ENCODE measurements at places on chromosomes 3 and 15.

- no peak for DNase-seq
Measured at GRCh38 chr15:43776101-43776717, 557 bp downstream of the ELL3 start.

DNA sequence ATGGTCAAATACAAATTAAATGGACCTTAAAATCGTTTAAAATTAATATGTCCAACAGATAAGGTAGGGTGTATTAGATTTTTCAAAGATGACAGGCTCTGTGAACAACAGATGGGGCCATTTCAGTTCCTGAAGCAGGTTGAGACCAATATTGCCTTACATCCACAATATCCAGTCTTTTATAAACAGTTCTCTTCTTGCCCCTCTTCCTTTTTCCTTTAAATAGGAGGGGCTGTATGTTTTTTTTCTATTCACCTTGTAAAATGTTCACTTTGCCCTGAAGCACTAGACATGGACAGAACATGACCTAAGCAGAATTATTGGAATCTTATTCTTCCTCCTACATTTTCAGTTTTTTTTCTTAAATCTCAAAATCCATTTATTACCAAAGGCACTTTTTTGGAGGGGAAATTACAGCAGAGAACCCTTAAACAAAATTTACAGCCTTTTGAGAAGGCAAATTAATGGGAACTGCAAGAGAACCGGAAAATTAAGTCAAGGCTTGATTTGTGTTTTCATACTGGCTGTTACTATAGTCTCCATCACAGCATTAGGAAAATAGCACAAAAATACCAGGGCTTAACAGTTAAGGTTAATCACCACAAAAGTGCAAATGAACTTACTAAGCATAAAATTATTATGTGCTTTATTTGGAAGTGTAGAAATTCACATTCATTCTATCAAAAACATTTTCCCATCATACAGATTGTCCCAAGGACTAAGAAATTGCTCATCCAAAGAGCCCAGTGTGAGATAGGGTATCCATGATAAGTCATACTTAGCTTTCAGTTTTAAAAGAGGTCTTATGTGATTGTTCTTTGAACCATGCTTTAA is 55.8 kb downstream of the CMSS1 start:
- no peak for DNase-seq

DNA sequence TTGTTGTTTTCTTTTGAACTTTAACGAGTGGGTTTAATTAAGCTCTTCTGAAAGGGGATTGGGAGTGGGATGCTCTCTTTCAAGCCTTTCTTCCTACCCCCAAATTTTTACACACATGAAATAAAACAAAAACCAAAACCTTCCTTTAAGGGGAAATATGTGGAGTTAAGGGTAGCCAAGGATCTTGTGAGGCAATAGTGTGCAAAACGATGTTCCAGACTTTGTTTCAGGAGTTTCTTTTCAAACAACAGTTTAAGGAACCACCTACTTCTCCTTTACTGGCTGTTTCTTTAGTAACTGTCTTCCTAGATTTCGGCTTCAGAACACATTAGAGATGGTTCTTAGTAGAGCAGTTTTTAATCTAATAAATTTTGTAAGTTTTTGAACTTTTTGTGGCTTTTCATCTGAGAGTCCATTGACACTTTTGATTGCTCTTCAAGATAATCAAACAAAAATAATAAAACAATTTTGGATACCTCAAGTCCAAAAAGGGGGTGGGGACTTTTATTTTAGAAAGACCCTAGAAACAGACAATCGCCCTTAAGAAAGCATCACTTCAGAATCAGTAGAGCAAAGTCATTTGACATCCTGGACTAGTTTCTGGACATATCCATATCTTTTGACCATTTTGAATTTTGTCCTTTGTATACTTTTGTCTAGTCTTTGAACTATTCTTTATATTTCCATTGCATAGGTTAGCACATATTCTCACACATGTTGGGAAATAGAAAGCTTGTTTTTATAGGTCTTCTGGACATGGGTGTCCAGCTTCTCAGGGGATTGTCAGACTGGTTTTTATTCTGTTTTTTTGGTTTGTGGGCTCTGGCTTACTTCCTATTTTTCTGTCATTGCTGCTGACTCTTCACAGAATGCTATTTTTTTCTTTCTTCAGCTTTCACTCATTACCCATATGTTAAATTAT is 6.0 kb downstream of the DIPK2A start:
- DNase-seq = no peak

DNA sequence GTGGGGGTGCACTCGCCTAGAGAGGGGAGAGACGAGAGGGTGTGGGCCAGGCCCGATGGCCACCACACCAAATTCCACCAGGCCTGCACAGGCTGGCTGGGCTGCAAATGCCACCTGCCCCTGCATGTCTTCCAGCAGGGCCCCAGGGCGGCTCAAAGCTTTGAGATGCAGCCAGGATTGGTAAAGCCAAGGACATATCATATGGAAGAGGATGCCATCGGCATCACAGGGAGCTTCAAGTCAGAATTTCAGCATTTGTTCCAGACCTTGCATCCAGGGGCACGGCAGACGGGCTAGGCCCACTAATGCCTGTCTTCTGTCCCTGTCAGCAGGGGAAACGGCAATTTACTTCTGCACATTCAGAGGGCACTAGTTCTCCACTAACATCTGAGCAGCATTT is 97.8 kb downstream of the NUP210 start:
- no peak for DNase-seq

GRCh38 chr3:127986803-127987202 is 65.4 kb upstream of the SEC61A1 start:
- DNase-seq = no peak

- no peak for DNase-seq
Measured at GRCh38 chr3:172076212-172076611, 36.8 kb downstream of the FNDC3B start.

DNA sequence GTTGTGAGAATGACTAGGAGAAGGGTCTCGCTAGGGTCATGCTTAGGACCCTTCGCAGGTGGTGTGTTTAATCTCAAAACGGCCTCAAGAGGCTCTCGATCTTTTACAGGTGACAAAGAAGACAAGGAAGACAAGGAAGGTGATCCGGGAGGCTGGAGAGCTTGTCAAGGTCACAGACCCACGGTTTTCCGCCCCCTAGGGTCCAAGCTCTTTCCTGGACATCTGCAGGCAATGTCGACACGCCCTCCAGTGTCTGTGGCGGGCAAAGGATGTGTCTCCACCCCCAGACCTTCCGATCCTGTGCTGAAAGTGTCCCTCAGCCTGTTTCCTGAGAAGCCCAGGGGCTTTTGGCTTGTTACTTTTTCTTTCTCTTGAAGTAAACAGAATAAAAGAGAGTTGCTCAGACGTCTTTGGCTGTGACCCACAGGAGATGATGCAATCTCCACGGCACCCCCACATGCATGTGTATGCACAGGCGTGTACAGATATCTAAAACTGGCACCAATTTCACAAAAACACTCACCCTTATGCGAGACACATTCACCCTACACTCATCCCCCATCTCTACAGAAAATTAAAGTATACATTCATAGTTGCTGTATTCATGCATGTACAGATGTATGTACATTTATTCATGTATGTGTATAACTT is 108.8 kb downstream of the KLF13 start:
- DNase-seq = peak; percentile 88

GRCh38 chr3:108610651-108611050 is 21.1 kb downstream of the DZIP3 start:
- DNase-seq = no peak

- peak; percentile 81 for DNase-seq
Measured at GRCh38 chr15:38817427-38818156, 253.0 kb upstream of the RASGRP1 start.

- no peak for DNase-seq
Measured at GRCh38 chr3:31055757-31056156, 161.3 kb upstream of the GADL1 start.

- no peak for DNase-seq
Measured at GRCh38 chr3:151200586-151200985, 2.4 kb downstream of the GPR171 start.

DNA sequence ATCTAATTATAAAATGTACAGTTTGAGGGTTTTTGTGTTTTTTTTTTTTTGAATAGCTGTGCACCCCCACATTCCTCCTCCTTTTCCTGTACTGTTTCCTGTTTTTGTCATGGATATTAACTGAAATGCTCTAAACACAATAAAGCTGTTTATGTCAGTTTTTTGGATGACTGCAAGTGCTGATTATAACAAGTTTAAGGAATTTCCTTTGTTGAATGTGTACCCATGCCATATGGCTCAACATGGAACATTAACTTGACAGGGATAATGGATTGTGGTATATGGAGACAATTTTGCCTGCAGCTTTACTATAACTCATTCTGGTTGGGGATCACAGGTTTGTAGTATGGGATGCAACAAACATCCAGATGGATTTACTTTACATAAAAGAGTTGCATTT is 216.4 kb downstream of the TCF12 start:
- no peak for DNase-seq

DNA sequence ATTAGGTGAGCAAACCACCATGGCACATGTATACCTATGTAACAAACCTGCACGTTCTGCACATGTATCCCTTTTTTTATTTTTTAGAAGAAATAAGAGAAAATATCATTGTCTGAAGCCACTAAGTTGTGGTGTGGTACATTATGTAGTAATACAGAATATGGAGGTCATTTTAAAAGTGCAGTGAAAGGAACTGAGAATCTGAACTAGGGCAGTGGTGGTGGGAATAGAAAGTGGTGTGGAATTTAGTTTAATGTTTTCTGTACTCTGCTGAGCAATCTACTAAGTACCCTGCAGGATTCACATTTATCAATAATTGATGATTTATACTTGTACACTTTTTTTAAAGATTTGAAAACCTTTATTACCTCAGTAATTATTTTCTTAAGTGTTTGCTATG is 283.5 kb downstream of the CHL1 start:
- no peak for DNase-seq

- no peak for DNase-seq
Measured at GRCh38 chr3:59677747-59678702, 628.2 kb upstream of the CFAP20DC start.

GRCh38 chr3:132555306-132556035 is 41.6 kb upstream of the ACKR4 start:
- DNase-seq = no peak

GRCh38 chr3:175059788-175060187 is 200.7 kb downstream of the NAALADL2 start:
- no peak for DNase-seq

DNA sequence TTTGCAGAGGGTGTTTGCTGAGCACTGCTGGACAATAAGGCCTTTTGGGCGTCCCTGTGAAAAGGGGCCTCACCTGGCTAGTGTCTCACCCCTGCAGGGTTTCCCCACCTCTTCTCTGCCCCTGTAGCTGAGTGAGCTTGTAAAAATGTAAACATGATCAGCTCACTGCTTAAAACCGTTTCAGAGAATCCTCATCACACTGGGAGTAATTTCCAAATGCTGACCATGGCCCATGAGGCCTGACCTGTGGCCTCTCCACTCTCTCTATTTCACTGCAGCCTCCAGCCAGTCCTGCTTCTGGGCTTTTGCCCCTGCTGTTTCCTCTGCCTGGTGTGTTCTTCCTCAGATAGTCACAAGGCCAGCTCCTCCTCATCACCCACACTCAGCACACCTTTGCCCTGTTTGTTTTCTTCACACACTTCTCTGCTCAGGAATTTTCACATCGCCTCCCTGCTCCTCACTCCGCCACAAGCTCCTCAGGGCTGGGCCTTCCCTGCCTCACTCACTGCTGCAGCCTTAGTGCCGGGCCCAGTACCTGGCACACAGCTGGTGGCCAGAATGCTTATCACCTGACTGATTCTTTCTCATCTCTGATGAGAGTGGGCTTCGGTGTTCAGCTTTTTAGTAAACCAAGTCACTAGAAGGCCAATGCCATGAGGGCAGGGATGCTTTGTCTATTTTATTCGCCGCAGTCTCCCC is 79.3 kb upstream of the SEC13 start:
- DNase-seq = no peak

- DNase-seq = no peak
Measured at GRCh38 chr15:96406701-96407100, 76.2 kb downstream of the NR2F2 start.

- no peak for DNase-seq
Measured at GRCh38 chr3:3615533-3615932, 183.7 kb upstream of the LRRN1 start.

- no peak for DNase-seq
Measured at GRCh38 chr15:86055688-86056087, 24.0 kb upstream of the AGBL1 start.

DNA sequence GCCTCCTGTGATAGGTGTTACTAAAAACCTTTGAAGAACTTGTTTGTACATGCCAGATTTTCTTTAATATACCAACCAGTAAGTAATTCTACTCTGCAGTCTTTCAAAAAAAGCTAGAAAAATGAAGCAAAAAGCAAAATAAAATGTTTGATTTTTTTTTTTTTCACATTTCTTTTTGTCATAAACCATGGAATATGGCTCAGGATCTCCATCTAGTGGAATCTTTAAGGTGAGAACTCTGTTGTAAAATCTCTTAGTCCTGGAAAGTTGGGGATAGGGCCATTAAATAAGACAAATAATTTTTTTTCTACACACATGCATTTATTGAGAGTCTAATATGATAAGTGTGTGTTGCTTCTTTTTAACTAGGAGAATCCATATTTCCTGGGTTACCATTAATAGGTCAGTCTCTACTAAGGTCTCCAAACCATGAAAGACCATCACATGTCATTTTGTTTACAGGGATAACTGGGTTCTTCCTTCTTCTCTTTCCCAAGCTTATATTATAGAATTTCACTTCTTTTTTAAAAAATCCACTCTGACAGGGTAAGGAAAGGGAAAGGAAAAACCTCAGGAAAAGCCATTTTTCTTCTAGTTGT is 84.6 kb downstream of the SLC9A9 start:
- no peak for DNase-seq

DNA sequence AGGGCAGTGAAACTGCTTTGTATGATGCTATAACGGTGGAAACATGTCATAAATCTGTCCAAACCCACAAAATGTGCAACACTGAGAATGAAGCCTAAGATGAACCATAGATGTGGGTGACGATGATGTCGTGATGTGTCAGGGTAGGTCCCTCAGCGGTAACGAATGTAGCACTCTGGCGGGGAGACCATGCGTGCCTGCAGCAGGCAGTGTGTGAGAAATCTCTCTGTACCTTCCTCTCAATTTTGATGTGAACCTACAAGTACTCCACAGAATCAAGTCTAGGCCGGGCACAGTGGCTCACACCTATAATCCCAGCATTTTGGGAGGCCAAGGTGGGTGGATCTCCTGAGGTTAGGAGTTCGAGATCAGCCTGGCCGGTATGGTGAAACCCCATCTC is 268.2 kb upstream of the LYSMD4 start:
- DNase-seq = no peak

- DNase-seq = no peak
Measured at GRCh38 chr3:151290673-151291072, 12.3 kb upstream of the P2RY14 start.

DNA sequence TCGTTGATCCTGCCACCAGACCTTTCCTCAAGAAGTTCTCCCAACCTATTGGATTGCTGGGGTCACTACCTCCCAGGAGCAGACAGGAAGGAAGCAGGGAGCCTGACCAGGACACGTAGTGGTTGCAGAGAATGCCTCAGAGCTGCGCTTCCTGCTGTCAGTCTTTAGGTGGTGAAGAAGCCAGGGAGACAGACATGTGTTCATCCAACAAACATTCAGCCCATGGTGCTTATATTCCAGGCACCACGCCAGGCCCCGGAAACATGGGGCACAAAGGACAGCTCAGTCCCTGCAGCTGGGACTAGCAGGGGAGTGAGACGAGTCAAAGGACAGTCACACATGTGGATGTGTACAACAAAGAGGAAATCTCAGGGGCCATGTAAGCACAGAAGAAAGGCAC is 26.0 kb upstream of the CORO2B start:
- DNase-seq = no peak

GRCh38 chr15:87225436-87225835 is 1031.1 kb downstream of the NTRK3 start:
- DNase-seq = no peak
